Stimulated activated CD4-positive, alpha-beta T cell treated with anti-CD3 and anti-CD28 coated beads, Interleukin-15, amount 100 ng/mL, for 1 hour (primary cell): ENCODE measurements at places on chromosomes 3 and 15.

- DNase-seq, result no peak
Observed at GRCh38 chr3:73228000-73228399, 166.5 kb downstream of the EBLN2 start.

DNA sequence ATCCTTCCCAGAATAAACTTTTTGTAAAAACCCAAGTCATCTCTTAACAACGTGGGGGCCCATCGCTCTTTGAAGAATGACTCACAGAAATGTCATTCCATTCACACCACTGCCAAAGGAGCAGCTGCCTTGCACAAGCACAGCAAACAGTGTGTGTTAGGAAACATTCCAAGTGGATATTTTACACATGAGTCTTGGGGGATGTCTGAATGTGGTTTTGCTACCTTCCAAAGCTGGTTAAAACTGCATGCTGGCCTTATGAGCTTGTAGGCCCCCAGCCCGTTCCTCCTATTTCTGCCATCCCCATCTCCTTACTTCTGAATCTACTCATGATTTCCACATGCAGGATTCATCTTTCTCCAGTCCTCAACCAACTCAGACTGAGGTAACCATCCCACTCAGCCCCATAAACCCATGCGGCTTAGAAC, 130.8 kb downstream of the CPNE4 start:
- DNase-seq, result no peak

DNA sequence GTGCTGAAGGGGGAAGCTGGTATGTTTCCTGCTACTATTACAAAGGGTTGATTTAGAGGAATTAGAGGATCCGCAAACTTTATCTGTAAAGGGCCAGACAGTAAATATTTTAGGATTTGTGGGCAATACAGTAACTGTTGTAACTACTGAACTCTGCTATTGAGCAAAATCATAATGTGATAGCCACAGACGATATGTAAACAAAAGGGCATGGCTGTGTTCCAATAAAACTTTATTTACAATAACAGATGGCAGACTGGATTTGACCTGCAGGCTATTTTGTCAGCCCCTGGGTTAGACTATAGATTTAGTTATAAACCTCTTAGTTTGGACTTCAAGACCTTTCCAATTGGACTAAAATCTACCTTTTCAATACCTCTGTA, 27.8 kb upstream of the KCNMB2 start:
- no peak for DNase-seq

GRCh38 chr3:55544219-55544618, 57.1 kb upstream of the WNT5A start:
- no peak for DNase-seq

GRCh38 chr15:69812861-69813261, 284.9 kb downstream of the TLE3 start:
- DNase-seq, result no peak

DNA sequence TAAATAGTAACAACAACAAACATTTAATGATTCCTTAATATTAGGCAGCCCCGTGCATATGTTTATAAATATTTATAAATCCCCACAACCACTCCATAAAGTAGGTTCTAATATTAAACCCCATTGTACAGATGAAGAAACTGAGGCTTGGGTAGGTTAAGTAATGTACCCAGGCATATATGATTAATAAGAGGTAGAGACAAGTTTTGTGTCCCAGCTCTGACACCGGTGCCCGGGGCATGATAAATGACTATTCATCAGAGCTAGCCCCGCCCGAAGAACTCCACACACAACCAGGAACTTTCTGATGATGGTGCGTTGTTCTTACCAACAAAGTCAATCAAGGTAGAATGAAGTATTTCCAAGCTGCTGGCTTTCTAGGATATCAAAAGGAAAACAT, 19.4 kb downstream of the CDCP1 start:
- no peak for DNase-seq

DNA sequence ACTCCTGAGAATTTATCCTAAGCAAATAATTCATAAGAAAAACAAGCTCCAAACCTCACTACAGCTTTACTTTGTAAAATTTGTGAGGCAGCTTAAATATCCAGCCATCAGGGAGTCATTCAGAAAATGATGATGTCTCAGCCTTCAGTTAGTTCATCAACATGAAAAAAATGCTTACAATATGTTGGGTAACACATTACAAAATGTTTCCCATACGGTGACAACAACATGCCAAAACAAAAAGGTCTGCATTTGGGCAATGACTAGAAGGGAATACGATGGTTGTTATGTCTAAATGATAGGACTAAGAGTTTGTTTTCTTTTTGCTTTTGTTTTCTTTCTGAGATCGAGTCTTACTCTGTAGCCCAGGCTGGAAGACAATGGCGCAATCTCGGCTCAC, 47.0 kb upstream of the CFAP161 start:
- no peak for DNase-seq

GRCh38 chr3:23877329-23877980, 39.3 kb downstream of the NKIRAS1 start:
- no peak for DNase-seq

GRCh38 chr3:183085634-183086390, 13.5 kb downstream of the MCCC1 start:
- DNase-seq, result no peak

DNA sequence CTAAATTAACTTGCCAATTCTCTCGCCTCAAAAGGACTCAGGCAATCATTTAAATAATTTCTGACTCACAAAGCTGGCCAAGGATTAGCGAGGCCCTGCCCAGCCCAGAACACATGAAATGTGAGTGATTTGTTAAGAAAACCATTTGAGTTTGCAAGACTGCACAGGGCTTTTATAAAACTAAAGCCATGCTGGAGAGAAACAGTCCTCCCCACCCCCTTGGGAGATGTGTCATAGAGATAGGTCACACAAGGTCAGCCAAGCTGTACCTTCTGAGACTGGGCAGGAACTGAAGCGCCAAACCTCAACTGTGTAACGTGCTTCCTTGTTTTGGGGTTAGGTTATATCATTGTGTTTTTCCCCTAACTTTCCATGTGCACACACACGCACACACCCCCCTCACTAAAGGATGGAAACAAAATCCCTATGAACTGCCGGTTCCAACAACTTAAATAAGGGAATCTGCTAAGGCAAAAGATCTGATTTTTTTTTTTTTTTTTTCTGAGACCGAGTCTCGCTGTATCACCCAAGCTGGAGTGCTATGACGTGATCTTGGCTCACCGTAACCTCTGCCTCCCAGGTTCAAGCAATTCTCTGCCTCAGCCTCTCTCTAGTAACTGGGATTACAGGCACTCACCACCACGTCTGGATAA, 8.1 kb downstream of the SPATA12 start:
- no peak for DNase-seq

DNA sequence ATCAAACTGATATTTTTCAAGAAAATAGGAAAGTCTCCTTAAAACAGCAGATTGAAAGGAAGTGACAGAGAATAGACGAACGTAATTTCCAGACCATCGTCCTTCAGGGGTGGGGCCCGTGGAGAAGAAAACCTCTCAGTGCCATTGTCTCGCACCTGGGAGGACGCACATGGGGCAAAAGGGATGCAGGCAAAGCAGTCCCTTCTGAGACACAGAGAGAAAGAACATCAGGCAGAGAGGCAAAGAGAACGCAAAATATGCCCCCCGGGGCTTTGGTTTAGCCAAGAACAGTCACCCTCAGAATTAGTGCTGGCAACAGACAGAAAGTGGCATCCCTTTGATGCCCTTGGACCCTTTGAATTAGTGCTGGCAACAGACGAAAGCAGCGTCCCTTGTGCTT, 37.0 kb downstream of the MUC20 start:
- no peak for DNase-seq

DNA sequence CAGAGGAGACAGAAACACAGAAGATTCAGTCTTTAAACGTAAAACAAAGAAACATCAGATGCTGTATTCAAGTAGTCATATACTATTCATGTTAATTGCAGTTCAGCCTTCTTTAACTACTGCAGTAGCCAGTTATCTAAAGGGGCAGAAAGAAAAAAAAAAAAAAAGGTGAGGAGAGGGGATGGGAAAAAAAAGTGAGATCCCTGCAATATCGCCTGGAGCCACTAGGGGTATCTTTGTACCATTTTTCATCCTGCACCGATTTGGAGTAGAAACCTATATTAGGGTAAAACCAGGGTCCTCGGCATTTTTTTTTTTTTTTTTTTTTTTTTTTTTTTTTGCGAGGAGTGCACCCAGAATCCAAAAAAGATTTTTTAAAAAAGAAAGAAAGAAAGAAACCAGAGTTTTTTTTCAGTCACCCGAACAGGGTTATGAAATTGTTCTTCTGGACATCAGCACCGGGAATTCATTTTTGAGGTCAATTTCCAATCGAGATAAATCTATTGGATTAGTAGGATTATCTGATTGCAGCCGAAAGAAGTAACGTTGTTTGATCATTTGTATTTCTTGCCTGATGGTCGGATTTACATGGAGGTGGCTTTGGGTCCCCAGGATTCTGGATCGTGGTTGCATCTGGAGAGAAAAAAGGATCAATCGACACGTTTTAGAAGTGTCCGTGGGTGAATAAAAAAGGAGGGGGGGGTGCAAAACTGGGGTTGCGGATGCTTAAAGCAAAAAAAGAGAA, 186.7 kb downstream of the NLGN1 start:
- DNase-seq, result no peak

- no peak for DNase-seq
Observed at GRCh38 chr3:70952033-70952747, 631.3 kb downstream of the FOXP1 start.

DNA sequence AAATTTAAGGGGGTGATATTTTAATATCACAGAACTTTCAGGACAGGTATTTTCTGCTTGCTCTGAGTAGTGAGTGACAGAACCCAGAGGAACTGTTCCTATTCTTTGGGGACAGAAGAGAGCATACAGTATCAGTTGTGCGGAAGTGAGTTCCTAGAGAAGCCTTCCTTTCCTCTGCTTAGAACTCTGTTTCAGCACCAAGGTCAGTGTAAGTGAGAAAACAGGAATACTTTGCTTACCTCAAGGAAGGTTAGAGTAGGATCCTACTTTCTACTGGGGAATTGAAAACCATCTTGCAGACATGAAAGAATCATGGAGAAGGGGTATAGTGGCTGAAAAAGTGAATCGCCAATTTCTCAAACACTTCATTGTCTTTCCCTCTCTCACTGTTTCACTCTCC, 542.4 kb downstream of the SQOR start:
- DNase-seq, result no peak

GRCh38 chr3:44885618-44886017, 11.2 kb downstream of the TGM4 start:
- DNase-seq, result no peak

GRCh38 chr3:194494951-194495374, 8.2 kb upstream of the ATP13A3 start:
- no peak for DNase-seq

DNA sequence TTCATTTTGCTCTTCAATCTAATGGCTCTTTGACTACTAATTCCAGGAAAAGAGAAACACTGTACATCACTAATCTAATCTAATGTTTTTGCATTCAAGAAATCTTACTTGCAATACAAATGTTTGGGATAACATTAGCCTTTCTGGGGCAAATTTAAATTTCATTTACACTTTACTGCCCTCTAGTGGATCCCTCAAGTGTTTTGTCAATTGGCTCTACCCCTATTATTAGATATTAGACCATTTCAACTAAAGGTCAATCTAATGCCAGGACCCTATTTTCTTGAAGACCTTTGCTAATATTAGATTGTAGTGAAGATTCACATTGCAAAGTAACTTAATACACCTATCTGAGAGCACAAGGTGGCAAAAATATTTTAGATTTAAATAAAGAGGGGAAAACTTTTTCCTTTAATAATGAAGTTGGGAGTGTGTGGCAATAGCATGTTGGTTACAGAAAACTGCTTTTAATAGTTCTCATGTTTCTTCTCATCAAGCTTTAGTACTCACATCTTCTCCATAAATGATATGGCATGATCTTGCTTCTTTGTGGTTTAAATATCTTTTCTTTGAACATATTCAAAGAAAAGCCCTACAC, 5.0 kb downstream of the C2CD4A start:
- DNase-seq, result no peak

- DNase-seq, result no peak
Observed at GRCh38 chr3:14976317-14976716, 28.9 kb downstream of the NR2C2 start.

DNA sequence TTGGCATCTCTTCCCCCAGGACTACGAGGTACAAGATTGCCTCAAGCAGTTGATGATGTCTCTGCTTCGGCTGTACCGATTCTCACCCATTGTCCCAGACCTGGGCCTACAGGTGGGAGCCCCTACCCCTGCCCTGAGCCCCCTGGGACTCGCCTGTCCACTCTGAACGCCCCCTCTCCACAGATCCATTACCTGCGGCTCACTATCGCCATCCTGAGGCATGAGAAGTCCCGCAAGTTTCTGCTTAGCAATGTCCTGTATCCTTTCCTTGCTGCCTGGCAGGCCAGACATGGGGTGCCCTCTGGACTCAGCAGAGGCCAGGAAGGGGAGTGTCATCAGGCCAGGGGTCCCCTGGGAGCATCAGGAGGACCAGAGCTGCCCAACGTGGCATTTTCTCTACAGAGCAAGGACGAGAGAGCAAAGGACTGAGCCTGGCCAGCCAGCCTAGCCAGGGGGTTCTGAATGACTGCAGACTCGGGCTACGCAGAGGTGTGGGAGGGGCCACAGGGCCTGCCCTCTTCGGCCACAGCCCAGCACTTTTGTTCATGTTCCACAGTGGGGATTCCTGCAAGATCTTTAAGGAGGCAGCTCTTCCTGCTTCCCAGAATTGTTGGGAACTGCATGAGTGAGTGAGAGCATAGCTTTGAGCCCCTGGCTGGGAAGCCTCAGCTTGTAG, 11.2 kb downstream of the RNF123 start:
- DNase-seq, result no peak

DNA sequence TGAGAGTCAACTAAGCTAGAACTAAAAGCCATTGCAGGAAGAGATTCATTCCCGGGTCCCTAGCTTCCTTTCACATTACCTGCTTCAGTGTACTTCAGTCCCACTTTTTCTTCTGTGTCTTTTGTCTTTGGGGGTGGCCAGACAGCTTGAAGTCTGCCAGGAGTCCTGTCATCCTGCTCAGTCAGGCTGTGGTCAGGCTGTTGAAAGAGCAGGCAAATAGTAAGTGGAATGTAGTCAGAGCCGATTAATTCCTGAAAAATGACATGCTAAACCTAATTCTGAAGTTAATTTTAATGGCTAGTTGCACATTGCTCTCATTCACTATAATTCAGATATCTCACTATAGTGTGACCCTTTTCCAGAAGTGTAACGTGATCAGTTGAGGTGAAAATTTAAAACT, 129.6 kb downstream of the FMN1 start:
- DNase-seq, result no peak

DNA sequence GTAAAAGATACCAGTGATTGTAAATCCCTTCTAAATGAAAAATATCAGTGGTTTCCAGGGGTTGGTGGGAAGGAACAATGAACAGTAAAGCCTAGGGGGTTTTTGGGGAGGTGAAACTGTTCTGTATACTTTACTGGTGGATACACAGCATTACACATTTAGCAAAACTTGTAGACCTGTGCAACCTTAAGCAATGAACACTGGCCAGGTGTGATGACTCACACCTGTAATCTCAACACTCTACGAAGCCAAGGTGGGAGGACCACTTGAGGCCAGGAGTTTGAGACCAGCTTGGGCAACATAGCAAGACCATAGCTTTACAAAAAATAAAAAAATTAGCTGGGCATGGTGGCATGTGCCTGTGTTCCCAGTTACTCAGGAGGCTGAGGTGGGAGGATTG, 1.8 kb downstream of the CCDC13 start:
- no peak for DNase-seq
